ENCODE measurements at places on chromosomes 2 and 18.

- no peak for DNase-seq
Observed at GRCh38 chr2:6498841-6499240, 366.9 kb downstream of the CMPK2 start.

GRCh38 chr2:100426384-100426720 is 8.9 kb upstream of the CHST10 start:
- DNase-seq, result no peak

- no peak for DNase-seq
Observed at GRCh38 chr2:36737131-36737750, 40.7 kb downstream of the VIT start.

- peak; percentile 43 for DNase-seq
Observed at GRCh38 chr2:16774980-16775898, 109.6 kb upstream of the CYRIA start.

- no peak for DNase-seq
Observed at GRCh38 chr2:102301867-102302362, 9.4 kb upstream of the IL1RL1 start.

DNA sequence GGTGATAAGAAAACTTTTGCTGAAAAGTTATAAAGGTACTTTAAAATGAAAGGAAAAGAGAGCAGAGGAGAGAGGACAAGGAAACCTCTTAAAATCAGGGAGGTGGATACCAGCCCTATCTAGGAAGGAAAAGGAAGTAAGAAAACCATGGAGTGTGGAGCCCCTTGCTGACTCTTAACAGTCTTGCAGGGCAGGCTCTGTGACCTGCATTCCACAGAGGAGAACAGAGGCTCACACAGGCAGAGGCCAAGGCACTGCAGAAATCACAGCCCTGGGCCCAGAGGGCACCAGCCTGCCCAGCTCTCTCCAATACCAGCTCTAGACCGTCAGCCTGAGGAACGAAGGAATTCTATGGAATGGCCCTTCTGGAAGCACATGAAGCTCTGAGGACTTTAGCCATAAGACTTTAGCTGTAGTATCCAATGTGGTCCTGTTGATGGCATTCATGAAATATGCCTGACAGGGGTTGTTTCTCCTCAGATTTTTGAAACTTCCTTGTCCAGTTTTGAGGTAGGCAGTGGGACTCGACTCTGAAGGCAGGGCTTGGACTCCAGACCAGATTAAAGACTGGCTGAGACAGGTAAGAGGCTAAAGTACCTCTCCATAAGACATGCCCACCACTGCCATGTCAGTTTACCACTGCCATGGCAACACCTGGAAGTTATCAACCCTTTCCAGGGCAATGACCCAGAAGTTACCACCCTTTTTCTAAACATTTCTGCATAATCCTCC is 216.3 kb downstream of the ANAPC1 start:
- no peak for DNase-seq

- no peak for DNase-seq
Observed at GRCh38 chr18:11873670-11874340, 22.6 kb downstream of the CHMP1B start.

- no peak for DNase-seq
Observed at GRCh38 chr18:48918660-48919456, 31.9 kb downstream of the SMAD7 start.
